ENCODE measurements at places on chromosomes 1 and 21.

- no peak overlapping the region for H3K27ac ChIP-seq
- H3K4me3 ChIP-seq = no peak overlapping the region
- H3K4me1 ChIP-seq = peaks cover 3% of the 10 kb centered on the region
These were observed 926.6 kb downstream of the LTN1 start for GRCh38 chr21:28066076-28066475.

GRCh38 chr21:30674312-30674711, 31.6 kb downstream of the KRTAP20-3 start:
- H3K36me3 ChIP-seq = no peaks in the 10 kb centered on the region
- no peak for ATAC-seq
- no peak overlapping the region for H3K27ac ChIP-seq
- no peak overlapping the region for H3K4me3 ChIP-seq
- H3K27me3 ChIP-seq = no peaks in the 10 kb centered on the region
- H3K4me1 ChIP-seq = no peaks in the 10 kb centered on the region

DNA sequence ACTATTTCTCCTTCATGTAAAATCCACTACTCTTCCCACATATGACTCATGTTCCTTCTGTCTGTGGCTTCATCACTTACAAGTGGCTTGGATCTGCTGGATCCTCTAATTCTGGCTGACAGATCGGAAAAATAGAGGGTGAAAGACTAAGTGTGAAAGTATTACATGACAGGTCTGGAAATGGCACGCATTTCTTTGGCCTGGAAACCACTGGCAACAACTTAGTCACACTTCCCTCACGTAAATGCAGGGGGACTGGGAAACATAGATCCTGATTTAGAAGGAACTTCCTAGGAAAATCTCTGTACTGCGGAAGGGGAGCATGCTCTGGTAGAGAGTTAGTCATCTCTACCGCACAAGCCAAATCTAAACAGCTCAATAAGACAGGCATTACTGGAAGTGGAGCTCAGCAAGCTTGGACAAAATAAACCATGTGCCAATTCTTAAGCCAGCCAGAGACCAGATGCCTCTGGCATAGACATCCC, 305.4 kb upstream of the PTBP2 start:
- H3K27me3 ChIP-seq = no peaks in the 10 kb centered on the region
- no peaks in the 10 kb centered on the region for H3K36me3 ChIP-seq
- H3K4me1 ChIP-seq = peaks cover 10% of the 10 kb centered on the region
- peak overlapping the region; percentile 65 for H3K27ac ChIP-seq
- ATAC-seq = peak; percentile 92

DNA sequence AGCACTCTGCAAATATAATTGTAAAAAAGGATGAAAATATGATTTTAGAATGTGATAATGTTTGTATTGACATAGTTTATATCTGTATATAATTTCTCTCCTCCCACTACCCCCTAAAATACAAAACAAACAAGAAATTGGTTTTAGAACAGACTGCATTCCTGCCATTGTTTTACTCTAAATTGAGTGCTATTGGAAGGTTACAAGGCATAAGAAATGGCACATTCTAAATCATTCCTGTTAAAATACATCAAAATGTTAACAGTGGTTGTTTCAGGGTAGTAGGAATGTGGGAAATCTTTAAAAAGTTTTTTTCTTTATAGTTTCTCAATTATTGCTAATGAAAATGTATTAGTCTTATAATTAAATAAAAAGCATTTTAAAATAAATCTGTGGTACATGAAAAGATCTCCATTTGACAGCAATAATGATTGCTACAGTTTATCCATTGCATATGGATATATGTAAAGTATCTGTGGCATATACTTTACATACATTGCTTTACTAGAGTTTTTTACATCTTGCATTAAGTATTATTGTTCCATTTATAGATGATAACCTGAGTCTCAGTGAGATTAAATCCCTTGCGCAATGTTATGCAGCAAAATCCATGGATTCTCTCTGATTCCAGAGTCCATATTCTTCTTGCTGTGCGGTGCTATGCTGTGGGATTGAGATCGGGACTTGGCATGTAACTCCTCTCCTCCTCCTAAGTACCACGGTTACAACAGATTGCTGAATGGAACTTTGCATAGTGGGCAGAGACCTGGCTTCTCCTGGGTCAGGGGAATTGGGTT, 319.8 kb downstream of the LMO4 start:
- no peaks in the 10 kb centered on the region for H3K36me3 ChIP-seq
- no peak for ATAC-seq
- H3K27ac ChIP-seq = no peak overlapping the region
- no peak overlapping the region for H3K4me3 ChIP-seq

GRCh38 chr1:205610036-205610435, 21.8 kb downstream of the ELK4 start:
- no peaks in the 10 kb centered on the region for H3K36me3 ChIP-seq
- no peaks in the 10 kb centered on the region for H3K27me3 ChIP-seq
- ATAC-seq = no peak
- H3K4me1 ChIP-seq = peaks cover 2% of the 10 kb centered on the region
- H3K4me3 ChIP-seq = no peak overlapping the region

GRCh38 chr1:64679177-64679576, 65.7 kb upstream of the RAVER2 start:
- peaks cover 66% of the 10 kb centered on the region for H3K36me3 ChIP-seq
- no peaks in the 10 kb centered on the region for H3K4me1 ChIP-seq
- no peaks in the 10 kb centered on the region for H3K27me3 ChIP-seq
- H3K4me3 ChIP-seq = no peak overlapping the region
- H3K27ac ChIP-seq = no peak overlapping the region
- no peak for ATAC-seq

DNA sequence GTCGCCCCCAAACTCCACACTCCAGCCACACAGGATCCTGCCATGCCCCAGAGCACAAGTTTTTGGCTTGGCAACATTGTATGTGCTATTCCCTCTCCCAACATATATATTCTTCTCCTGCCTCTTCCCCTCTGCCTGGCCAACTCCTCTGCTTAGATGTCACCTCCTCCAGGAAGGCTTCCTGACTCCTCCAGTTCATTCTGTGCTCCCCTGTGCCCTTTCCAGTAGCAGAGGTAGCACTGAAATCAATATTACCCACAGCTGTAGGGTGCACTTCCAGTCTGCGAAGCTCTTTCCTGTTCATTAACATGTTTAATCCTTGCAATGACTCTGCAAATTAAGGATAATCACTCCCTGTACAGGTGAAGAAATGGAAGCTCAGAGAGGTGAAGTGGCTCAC, 21.2 kb downstream of the ALDH4A1 start:
- peaks cover 58% of the 10 kb centered on the region for H3K36me3 ChIP-seq
- no peaks in the 10 kb centered on the region for H3K27me3 ChIP-seq
- H3K4me3 ChIP-seq = no peak overlapping the region

Measured in gastroesophageal sphincter (tissue), 4 donors.